Activated T-cell treated with anti-CD3 and anti-CD28 coated beads, Interleukin-2, amount 50 U/mL, for 48 hours (primary cell): ENCODE measurements at places on chromosomes 11 and 22.
A peak's percentile ranks its signal among the peaks of the same experiment; 100 is the strongest.

GRCh38 chr22:22195265-22196017 lies 49.1 kb upstream of the VPREB1 start:
- DNase-seq: peak; percentile 89

GRCh38 chr11:101326141-101326540 lies 196.5 kb upstream of the PGR start:
- DNase-seq: no peak

GRCh38 chr22:50583294-50583861 lies 729 bp upstream of the CHKB start:
- DNase-seq: no peak

- no peak for DNase-seq
These were observed 64.0 kb upstream of the PTPRJ start for GRCh38 chr11:47916361-47916841.

DNA sequence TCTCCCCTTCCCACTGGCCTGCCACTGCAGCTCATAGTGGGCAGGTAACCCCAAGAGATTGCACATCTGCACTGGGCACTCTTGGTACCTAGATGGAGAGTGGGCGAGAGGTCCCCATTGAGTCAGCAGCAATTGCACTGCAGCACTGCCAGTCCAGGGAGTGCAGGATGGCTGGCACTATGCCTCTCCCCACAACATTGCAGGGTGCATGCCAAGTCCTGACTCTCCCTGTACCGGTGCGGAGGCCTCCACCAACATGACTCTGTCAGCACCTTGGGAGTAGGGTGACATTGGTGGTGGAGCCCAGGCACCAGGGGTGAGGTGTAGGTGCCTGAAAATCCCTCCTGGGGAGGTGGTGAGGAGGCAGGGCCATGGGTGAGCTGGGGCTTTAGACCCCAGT lies 82.2 kb downstream of the TRAF6 start:
- DNase-seq: no peak
